ENCODE measurements at places on chromosomes 2 and 18. TPM values are rescaled to one million over a fixed set of nuclear protein-coding genes. Genes with fewer than 3 reads are reported as not detected.

The ABCB11 gene
- total RNA-seq = not detected

The SPP2 gene
- total RNA-seq = not detected

The SERPINB13 gene
- not detected for total RNA-seq

The GALNT3 gene
- 18.5 TPM for total RNA-seq

The FBLN7 gene
- 19.3 TPM for total RNA-seq

The CD302 gene
- total RNA-seq = 2.4 TPM

The UGT1A10 gene
- total RNA-seq = not detected

The MYCN gene
- 2.2 TPM for total RNA-seq

The MEP1B gene
- total RNA-seq = 0.42 TPM

The HADHA gene
- total RNA-seq = 68.8 TPM

The PROKR1 gene
- not detected for total RNA-seq

The FABP1 gene
- not detected for total RNA-seq

The NDUFB3 gene
- 26.2 TPM for total RNA-seq

The GCG gene
- not detected for total RNA-seq

The MAB21L4 gene
- not detected for total RNA-seq

The SRD5A2 gene
- not detected for total RNA-seq

The DNMT3A gene
- total RNA-seq = 81.0 TPM

The CPLX4 gene
- not detected for total RNA-seq

The EPB41L3 gene
- 0.52 TPM for total RNA-seq

The TSGA10 gene
- 7.7 TPM for total RNA-seq

The STPG4 gene
- 0.32 TPM for total RNA-seq

The SCTR gene
- total RNA-seq = not detected

The FAM110C gene
- 4.9 TPM for total RNA-seq

The SATB2 gene
- total RNA-seq = not detected

The IL1RN gene
- total RNA-seq = not detected

The IL1RL2 gene
- not detected for total RNA-seq

The IL37 gene
- not detected for total RNA-seq
